ENCODE measurements at places on chromosomes 6 and 20.
A peak's percentile ranks its signal among the peaks of the same experiment; 100 is the strongest.

- no peak for DNase-seq
Measured at GRCh38 chr20:62269871-62270270, 31.6 kb downstream of the OSBPL2 start.

GRCh38 chr6:50709366-50709734 lies 4.0 kb upstream of the TFAP2D start:
- DNase-seq, result no peak

DNA sequence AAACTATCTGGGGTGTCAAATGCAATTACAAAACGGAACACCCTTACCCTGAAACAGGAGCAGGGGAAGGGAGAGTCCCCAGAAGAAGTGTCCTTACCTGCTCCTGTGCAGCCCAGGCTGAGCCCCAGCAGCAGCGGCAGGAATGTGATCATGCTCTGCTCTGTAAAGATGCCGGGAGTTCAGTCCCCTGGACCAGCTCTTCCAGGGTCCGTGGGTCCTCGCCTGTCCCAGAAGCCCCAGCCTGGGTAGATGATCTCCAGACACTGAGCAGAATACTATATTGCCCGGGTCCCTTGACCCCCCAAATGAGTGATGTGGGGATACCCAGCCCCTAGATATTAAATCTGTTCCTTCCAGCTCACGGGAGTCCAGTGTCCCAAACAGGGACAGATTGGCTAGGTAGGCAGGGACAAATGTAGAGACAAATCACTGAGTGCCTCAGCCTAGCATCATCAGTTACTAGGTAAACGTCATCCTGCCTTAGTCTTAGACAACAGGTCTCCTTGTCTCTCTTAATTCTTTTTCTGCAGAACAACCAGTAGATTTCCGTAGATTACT lies at the start of gene HLA-DMB:
TSS of gene HLA-DMB (minus strand) at position 373 of the 558 bp plus-strand sequence. CDS start at position 152, 221 bp downstream.
- DNase-seq, result peak; percentile 85

GRCh38 chr20:52425253-52425652 lies 233.7 kb upstream of the ZFP64 start:
- DNase-seq, result no peak

DNA sequence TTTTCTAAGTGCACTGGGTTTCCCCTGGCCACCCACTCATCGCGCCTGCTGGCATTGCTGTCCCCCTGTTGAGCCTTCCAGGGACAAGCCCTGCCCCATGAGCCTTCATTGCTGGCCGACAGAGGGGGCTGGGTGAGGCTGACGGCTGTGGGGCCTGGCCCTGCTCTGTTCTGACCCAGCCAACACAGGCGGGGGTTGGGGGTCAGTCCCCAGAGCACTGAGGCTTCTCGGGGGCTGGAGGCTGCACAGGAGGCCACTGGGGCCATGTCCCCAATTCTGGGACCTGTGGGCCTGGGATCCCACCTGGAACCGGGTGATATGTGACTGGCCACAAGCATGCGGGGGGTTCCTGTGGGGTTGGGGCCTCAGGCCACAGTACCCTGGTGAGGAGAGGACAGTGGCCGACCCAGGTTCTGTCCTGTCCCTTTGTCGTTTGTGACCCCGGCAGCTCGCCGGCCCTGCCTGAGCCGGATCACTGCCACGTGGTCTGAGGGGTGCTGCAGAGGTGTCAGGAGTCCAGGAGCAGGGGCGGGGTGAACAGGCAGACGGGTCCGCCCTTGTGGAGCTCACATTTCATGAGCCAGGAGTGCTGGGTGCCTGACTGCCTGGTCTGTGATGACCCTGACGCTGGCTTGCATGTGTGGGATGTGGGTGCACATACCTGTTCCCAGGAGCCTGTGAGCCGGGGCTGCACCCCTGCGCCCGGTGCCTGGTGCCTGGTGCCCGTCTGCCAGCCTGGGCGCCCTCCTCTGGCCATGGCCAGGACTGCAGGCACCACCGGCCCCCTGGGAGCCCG lies 2.1 kb upstream of the COL20A1 start:
- DNase-seq, result peak; percentile 47

DNA sequence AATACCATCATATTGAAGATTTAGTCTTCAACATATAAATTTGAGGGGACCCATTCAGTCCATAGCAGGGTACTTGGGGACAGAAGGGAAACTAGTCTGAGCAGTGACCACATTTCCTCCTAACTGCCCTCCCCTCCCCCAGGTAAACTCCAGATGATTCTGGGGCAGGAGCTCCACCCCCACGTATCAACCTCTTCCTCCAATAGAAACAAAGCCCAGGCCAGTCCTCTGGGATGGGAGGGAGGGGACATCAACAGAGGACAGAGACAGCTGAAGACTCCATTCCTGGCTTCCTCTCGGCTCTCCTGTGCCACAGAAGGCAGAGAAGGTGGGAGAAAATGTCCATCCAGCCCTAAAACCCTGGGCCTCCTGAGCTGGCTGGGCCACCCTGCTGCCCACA lies 85.0 kb upstream of the TOP1 start:
- DNase-seq, result no peak

- DNase-seq, result no peak
Measured at GRCh38 chr6:167275436-167275835, 15.7 kb upstream of the UNC93A start.

DNA sequence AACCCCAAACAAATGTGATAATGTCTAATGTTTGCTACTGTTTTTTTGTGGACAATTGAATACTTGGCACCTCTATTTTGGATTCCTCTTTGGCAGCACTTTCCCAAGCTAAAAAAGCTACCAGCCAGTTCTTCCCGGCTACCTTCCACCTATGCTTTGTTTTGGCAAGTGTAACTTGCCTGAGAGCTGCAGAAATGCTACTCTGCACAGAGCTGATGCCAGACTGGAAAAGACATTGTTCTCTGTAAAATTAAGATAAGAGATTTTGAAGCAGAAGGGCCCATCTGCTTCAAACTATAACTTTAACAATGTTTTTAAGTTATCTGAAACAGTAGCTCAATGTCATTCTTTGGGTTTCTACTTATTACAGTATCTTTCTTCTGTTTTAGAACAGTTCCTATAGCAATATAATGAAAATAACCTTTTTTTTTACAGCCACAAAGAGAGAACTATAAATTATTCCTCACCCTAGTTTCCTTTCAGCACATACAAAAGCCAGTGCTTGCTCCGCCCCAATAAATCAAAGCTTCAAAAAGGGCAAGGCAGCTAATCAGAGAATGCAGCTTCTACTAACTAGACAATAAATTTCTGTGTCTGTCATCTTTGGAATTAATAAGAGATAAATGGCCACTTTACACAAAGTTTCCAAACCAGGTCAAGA lies 183.1 kb downstream of the UBE3D start:
- no peak for DNase-seq

- DNase-seq, result peak; percentile 10
Measured at GRCh38 chr20:20017844-20018185, 653 bp downstream of the NAA20 start.

DNA sequence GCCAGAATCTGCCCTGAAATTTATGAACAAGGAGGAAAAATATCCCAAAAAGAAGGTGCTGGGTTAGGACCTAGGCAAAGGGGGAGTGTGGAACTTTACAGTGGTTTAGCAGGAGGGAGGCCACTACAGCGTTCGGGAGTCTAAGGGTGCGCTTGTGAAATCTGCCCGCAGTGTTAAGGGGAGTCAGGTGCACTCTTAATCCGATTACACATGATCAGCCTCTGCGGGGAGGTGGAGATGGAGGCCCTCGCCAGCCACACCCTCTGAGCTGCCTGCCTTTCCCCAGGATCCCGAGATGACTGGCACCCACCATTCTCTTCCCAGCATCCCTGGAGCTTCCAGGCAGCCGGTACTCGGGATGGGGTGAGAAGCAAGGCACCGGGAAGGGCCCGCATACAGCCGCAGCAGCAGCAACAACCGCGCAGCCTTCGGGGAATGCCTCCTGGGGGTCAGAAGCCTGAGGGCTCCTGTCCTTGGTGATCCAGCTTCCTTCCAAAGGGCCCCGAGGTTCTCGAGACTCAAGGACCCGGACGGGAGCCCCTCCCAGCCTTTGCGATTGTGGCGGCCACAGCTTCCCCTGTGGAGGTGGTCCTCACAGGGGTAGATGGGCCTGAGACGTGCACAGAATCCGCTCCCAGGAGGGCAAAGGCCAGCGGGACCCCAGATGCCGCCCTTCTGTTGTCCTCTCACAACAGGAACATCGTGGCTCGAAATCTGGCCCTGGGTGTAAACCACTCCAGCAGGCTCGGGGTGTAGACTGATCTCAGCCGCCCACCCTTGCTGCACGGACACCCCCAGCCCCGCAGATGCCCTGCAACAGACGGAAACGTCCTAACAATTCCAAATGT lies 57.3 kb upstream of the CST7 start:
- no peak for DNase-seq

DNA sequence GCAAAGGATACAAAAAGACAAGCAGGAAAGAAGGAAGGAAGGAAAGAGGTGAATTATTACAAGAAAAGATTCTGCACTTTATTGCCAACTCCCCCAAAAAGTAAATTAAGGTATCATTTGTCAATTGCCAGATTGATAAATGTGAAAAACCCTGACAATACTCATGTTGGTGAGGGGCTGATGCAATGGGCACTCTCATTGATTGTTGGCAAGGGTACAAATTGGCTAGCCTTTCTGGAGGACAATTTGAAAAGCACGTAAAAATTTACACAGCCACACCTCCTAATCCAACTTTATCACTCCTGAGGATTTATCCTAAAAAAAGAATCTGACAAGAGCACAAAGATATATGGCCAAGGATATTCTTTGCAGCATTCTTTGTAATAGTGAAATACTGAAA lies 47.7 kb downstream of the SCML4 start:
- DNase-seq, result no peak

GRCh38 chr6:45697605-45698004 lies 318.1 kb downstream of the CLIC5 start:
- no peak for DNase-seq

DNA sequence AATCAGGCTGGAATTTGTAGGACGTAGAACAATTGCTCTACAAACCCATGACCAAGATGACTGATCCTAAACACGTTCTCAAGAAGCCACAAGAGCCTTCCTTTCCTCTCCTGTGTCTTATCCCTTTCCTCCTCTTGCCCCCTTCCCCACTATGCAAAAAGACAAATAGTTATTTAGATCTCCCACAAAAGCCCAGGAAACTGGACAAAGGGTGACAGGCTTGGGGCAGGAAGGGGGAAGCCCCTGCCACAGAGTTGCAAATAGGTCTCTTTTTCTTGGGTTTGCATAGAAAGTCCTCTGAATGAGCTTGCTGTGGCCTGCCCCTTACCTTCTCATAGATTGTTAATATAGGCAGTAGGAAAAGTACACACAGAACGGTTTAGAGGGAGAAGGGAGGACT lies 377.1 kb upstream of the BTBD3 start:
- DNase-seq, result no peak

DNA sequence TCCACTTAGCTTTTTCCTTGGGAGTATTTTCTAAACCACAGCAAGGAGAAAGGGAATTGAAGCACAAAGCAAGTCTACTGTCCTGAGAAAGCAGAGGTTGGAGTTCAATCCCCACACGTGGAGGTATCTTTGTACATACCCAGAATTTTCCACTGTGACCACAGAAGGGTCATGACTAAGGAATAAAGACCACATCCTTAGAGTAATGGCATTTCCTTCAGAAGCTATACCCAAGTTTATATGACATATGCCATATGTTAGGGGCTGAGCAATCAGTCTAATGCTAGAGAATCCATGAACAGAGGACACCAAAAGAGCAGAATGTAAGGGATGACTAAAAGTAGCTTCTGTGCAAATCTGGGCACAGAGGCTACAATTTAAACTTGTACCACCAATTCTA lies 46.4 kb downstream of the ATG5 start:
- DNase-seq, result no peak

DNA sequence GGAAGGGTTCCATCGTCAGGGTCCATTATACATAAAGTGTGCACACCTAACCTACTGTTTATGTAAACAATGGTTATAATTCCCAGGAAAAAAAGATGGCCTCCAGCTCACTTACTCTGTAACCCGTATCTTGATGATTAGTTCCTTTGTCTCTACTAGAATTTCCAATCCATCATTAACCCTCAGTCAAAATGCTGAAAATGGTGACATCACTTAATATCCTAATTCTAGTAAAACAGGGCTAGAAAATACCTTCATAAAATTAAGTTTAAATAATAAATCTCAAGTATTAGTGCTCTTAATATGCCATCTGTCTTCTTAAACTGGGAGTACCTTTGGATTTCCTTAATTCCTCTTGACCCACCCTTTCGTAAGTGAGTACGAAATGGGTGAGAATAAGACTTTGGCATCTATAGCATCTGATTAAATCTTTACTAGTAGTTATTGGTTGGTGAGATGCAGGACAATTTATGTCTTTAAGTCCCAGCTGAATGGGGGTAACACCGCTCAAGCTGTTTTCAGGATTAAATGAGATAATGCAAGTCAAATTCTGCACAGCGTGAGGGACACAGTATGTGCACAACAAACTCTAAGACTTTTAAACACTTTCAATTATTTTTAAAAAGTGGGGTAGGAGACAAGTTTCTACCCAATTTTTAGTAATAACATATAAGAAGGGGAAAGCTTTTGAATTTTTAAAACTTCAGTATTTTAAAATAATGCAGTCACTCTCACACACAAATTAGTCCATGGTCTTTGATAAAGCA lies 1.6 kb downstream of the HMGN3 start:
- no peak for DNase-seq

- DNase-seq, result no peak
Measured at GRCh38 chr6:17923401-17923863, 64.0 kb downstream of the KIF13A start.

DNA sequence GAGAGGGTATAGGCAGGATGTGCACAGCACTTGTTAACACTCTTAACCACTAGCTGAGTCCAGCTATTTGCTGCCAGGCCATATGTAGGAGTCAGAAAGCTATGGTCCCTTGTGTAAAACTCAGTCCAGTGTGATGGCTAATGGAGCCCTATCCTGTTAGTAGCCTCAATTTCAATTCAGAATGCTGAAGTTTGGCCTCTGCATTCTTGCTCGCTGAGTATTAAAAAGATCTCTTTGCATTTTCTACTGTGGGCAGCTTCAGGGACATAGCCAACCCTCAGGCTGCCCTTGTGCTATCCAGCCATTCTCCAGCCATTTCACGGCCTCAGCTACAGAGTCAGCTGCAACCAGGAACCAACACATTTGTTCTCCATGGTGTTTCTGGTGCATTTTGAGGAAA lies 92.5 kb downstream of the SPTLC3 start:
- no peak for DNase-seq

DNA sequence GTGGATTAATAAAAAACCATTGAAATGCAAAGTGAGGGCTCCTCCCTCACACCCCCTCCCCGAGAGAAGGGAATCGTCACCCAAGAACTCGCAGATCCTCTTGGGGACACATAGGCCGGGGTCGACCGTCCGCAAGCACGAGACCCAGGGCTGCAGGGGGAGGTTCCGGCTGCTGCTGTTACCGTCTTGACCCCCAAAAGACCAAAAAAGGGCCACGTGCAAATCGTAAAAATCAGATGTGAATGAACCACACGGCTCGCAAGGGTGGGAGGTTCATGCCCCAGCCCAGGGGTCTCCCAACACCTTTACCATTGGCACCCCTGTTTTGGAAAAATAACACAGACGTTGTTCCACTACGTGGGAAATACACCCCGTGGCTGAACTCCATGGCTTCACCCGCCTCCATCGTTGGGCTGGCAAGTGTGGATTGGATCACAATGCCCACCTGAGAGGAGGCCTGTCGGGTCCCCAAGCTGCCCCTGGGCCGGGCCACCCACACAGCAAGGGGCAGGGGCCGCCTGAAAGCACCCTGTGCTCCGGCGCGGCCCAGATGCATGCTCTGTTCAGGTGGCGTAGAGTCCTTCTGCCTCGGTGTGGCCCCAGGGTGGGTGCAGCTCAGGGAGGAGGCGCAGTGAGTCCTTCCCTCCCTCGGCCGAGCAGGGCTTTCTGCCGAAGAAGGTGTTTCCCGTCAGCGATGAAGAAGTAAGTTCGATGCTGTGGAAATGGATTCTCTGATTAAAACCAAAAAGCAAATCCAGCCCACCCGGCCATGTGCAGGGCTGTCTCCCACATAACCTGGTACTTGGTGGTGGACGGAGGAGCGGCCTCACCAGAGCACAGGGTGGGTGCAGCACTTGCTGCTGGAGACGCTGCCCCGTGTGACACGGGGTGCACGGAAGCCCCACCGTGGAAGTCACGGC lies 85.0 kb downstream of the YTHDF1 start:
- DNase-seq, result no peak
